ENCODE measurements at places on chromosomes 1 and 21.

DNA sequence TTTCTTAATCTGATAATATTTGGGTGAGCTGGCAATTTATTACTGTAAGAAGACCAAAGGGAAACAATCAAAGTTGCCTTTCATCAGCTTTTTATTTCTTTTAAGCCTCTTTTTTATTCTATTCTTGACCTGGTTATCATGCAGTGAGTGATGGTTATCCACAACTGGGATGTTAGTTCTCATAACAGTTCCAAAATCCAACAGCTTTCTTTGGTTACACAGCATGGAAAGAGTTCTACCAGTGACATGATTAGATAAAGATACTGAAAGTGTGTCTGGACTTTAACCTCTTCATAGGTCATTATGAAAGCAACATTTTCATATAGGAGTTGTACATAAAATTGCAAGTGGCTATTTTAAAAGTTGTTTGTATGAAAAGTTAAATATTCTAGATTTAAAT is 163.0 kb downstream of the SYT2 start:
- DNase-seq, result no peak

DNA sequence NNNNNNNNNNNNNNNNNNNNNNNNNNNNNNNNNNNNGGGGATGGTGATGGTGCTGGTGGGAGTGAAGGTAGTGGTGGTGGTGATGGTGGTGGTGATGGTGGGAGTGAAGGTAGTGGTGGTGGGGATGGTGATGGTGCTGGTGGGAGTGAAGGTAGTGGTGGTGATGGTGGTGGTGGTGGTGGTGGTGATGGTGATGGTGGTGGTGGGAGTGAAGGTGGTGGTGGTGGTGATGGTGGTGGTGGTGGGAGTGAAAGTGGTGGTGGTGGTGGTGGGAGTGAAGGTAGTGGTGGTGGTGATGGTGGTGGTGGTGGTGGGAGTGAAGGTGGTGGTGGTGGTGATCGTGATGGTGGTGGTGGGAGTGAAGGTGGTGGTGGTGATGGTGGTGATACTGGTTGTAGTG is 93.6 kb downstream of the CRYAA start:
- no peak for DNase-seq

DNA sequence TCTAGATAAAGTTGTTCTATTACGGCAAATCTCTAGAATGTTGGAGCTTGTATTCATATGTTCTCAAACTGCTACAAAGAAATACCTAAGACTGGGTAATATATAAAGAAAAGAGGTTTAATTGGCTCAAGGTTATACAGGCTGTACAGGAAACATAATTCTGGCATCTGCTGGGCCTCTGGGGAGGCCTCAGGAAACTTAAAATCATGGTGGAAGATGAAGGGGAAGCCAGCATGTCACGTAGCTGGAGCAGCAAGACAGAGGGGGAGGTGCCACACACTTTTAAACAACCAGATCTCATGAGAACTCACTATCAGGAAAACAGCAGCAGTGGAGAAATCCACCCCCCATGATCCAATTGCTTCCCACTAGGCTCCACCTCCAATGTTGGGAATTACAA is 390.4 kb upstream of the ADGRL4 start:
- no peak for DNase-seq

GRCh38 chr1:19840228-19840627 is 25.1 kb upstream of the RNF186 start:
- DNase-seq, result peak; percentile 28

GRCh38 chr1:240282061-240282830 is 190.6 kb downstream of the FMN2 start:
- DNase-seq, result no peak

- peak; percentile 25 for DNase-seq
Measured at GRCh38 chr1:86067626-86068025, 88.9 kb downstream of the COL24A1 start.

GRCh38 chr1:243713470-243714186 is 136.4 kb downstream of the AKT3 start:
- peak; percentile 47 for DNase-seq

- peak; percentile 88 for DNase-seq
Measured at GRCh38 chr1:245153081-245153551, 1.7 kb upstream of the KIF26B start.

DNA sequence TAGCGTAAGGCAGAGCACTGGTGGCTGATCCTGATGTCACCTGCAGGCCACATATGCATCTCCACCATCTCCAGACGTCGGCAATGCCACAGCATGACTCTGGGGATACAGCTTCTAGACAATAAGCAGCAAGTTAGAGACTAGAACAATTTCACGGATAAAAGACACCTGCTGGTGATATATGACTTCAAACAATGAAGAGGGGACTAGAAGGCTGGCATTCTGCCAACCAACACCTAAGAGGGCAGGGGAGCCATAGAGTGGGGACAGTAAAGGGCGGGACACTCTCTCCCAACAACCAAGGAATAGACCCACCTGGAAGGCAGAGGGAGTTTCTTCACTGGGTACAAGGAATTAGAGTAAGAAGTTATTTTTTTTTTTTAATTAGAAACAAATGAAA is 126.7 kb downstream of the SIM2 start:
- no peak for DNase-seq

- DNase-seq, result peak; percentile 58
Measured at GRCh38 chr1:246971090-246971721, 36.7 kb downstream of the ZNF695 start.

GRCh38 chr1:154911691-154912550 is 24.6 kb downstream of the PMVK start:
- no peak for DNase-seq

Data from choroid plexus epithelial cell (primary cell).